ENCODE measurements at places on chromosomes 1 and 21.
A peak's percentile ranks its signal among the peaks of the same experiment; 100 is the strongest.

DNA sequence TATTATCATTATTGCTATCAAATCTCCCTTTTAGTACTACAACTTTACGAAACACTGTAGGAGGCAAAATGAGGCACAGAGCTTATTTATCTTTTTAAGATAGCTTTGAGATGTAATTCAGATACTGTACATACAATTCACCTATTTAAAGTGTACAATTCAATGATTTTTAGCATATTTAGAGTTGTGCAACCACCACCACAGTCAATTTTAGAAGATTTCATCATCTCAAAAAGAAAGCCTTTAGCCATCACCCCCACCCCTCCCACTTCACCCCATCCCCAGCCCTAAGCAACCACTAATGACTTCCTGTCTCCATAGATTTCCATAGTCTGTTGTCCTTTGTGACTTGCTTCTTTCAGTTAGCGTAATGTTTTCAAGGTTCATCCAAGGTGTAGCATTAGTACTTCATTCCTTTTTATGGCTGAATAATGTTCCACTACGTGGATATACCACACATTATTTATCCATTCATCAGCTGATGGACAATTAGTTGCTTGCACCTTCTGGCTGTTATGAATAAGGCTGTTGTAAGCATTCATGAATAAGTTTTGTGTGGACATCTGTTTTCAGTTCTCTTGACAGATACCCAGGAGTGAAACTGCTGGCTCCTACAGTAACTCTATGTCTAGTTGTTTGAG, 9.4 kb upstream of the CAPN9 start:
- DNase-seq, result no peak

GRCh38 chr1:208239473-208240381, 4.5 kb downstream of the PLXNA2 start:
- DNase-seq, result no peak

DNA sequence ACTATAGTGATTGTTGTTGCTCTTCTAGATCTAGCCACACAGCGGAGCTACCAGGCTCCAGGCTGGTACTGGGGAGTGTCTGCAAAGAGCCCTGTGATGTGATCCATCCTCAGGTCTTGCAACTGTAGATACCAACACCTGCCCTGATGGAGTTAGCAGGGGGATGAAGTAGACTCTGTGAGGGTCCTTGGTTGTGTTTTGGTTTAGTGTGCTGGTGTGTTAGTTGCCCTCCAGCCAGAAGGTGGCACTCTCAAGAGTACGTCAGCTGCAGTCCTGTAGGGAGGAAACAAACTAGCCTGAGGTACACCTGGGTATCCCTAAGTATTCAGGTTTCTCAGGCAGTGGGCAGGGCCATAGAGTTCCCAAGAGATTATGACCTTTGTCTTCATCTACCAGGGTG, 81.2 kb upstream of the TMPRSS2 start:
- DNase-seq, result no peak

DNA sequence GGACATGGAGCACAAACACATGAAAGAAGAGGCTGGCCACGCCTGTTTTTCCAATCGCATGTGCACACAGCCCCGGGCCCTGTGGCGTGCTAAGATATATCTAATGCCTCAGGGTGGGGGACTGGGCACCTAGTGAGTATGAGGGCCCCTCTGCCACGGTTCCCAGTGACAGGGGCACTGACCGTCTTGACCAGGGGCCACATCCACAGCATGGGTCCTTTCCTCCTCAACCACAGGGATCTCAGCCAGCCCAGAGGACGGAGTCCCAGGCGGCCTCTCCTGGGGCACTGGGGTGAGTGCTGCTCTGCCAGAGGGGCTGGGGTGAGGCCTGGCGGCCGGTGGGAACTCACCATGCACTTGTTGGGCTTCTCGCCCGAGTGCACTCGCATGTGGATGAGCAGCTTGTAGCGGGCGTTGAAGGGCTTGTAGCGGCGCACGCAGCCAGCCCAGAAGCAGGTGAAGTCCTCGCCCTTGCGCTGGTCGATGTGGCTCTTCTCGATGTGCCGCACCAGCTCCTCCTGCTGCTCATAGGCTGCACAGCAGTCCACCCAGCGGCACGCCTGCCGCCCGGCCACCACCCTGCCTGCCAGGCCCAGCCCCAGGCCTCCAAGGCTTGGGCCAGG, 134.7 kb downstream of the DMRTB1 start:
- DNase-seq, result no peak

DNA sequence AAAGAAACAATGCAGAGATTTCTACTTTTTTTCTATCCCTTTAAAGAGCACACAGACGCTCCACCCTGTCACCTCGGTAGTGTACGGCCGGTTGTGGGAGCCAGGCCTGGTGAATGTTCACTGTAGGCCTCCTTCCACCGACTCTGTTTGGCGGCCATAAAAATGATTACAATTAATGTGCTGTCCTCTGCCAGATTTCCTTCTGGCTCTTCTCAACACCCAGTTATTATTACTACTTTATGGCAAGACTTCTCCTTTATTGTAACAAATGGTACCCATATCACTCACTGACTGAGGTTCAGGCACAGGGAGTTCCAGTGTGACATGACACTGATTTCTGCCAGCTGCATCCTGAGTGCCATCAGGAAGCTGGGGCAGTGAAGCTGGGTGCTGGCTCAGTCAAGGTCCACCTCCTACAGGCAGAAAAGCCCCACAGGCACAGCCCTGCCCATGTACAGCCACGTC, 37.4 kb downstream of the GPR161 start:
- no peak for DNase-seq

- no peak for DNase-seq
Measured at GRCh38 chr1:48338257-48338656, 115.7 kb downstream of the SLC5A9 start.

DNA sequence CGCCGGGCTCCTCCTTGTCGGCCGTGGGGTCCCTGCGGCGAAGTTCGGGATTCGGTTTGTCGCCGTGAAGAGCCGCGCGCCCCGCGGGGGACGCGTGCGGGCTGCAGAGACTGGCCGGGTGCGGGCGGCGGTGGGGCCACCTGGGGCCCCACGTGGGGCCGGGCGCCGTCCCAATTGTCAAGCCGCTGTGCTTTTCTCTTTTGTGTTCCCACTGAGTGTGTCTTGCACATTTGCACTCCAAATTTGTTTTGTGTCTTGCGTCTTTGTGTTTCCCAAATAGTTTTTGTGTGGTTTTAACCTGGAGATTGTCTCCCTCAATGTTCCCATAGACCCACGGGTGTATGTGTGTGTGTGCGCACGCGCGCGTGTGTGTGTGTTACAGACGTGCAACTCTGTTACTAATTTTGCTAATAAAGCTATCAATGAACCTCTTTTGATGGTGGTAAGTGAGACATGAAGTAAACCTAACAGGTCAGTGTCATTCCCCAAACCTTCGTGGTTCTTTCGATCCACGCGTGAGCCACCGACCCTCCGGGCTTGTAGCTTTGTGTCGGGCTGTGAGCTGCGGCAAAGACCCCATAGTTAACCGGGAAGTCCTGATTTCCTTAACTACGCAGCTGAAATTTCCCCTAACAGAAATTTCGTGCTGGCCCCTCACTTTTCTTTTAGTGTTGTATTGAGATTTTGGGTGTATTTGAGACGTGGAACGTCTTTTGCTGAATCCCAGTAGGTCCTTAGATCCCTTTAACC, 708 bp downstream of the PRDM2 start:
- DNase-seq, result peak; percentile 67

- no peak for DNase-seq
Measured at GRCh38 chr1:98287626-98288025, 366.8 kb upstream of the DPYD start.
